AG10803 (cell line): ENCODE measurements at places on chromosomes 6 and 20.

DNA sequence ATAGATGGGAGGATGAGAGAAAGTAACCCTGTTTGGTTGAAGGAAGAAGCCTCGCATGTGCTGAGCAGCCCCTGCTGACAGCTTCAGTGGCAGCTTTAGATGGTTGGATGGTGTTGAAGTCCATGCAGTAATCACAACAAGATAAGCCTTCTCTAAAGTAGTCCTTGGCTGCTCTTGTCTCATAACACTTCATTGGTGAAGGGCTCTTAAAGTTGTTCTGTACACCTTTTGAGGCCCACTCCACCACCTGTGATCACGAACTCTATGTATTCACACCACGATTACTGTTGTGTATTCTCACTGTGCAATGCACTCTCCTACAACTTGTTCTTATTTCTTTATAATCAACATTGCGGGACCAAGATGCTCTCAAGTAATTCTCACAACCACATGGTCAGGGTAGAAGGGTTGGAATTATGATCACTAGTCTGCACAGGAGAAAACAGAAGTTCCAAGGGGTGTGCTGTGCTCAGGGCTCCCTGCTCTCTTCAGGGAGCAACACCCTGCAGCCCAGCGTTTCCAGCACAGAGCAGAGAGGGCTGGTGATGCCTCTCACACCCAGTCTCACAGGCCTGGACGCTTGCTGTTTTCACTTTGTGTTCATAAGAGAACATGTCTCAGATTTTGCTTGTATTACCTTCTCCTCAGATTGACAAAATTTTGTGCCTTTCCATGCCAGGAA lies 294.4 kb downstream of the SMOC2 start:
- DNase-seq: no peak

DNA sequence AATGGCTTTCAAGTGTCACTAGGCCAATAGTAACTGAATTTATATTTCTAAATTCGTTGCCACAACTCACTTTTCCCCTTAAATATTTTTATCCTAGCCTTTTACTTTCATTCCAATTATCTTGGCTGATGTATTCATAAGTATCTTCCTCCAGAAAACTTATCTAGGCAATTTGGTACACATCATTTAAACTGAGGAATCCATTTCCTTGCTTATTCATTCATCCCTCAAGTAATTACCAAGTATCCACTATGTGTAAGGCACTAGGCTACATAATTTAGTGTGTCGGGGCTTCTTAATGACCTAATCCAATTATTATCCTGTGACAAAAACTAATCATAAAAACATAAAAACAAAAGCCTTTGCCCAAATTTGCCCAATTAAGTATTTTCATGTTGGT lies 258.3 kb upstream of the TCF21 start:
- DNase-seq: peak; percentile 66

GRCh38 chr6:26455357-26455970 lies 2.3 kb upstream of the BTN2A1 start:
- DNase-seq: peak; percentile 23

GRCh38 chr20:21213691-21214090 lies 87.8 kb downstream of the KIZ start:
- DNase-seq: no peak

DNA sequence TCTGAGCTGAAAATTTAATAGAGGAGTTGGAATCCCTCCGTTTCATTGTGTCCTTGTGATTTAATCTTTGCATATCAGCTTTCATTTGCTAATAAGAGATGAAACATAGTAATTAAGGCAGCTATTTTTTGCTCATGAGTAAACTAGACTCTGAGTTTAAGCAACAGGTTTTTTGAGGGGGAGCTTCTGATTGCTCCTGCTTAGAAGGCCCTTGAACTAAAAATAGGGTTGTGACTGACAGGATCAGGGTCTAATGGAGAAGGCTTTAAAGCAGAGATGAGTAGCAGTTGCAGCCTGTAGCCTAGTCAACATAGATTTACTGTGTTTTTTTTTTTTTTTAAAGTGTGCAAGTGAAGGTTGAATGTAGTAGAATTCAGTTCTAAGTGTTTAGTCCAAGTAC lies 17.4 kb downstream of the HSF2 start:
- DNase-seq: no peak

DNA sequence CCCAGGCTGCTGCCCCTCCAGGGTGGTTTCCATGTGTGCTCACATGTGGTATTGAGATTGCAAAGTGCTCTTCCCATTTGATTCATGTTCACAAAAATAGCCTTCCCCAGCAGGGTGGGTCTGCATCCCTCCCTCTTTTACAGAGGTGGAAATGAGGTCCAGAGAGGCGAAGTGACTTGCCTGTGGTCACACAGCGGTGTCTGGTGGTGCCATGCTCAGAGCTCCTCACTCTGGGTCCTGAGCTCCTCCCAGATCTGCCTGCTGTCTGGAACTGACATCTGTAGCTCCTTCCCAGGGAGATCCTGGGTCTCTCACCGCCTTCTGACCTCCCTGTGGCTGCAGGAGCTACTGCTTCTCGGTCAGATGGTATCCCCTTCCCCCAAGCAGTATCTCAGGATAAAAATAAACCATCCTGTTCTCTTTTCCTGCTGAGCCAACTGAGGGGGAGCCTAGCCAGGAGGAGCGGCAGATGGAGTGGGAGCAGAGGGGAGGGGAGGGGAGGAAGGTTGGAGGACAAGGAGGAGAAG lies 11.9 kb downstream of the CD40 start:
- DNase-seq: no peak
